ENCODE measurements at places on chromosomes 3 and 15. TPM values are rescaled to one million over a fixed set of nuclear protein-coding genes. Genes with fewer than 3 reads are reported as not detected.

UROC1 gene
- total RNA-seq: not detected

GOLGA8J gene
- total RNA-seq: not detected

ZNF774 gene
- total RNA-seq: 2.3 TPM

CLDN1 gene
- total RNA-seq: 0.18 TPM

KBTBD13 gene
- total RNA-seq: not detected

NRG4 gene
- total RNA-seq: not detected

TWF2 gene
- 109 TPM for total RNA-seq

NDN gene
- 89.0 TPM for total RNA-seq

EPHB3 gene
- 4.7 TPM for total RNA-seq

PLA2G4E gene
- total RNA-seq: not detected

SLC28A1 gene
- total RNA-seq: not detected

CLDN18 gene
- not detected for total RNA-seq

GRIP2 gene
- total RNA-seq: 0.90 TPM

RTP1 gene
- not detected for total RNA-seq

MUC20 gene
- total RNA-seq: 4.5 TPM

OR5K2 gene
- not detected for total RNA-seq

HSPBAP1 gene
- 9.6 TPM for total RNA-seq

GOLGA6L7 gene
- total RNA-seq: not detected

MYLK gene
- total RNA-seq: 74.7 TPM
